Coronary artery (tissue), 2 donors: ENCODE measurements at places on chromosomes 16 and 17.

- DNase-seq: no peak
Measured at GRCh38 chr16:535446-536405, 8.2 kb downstream of the CAPN15 start.

GRCh38 chr16:64540434-64540833 is 581.4 kb downstream of the CDH11 start:
- no peak for DNase-seq

DNA sequence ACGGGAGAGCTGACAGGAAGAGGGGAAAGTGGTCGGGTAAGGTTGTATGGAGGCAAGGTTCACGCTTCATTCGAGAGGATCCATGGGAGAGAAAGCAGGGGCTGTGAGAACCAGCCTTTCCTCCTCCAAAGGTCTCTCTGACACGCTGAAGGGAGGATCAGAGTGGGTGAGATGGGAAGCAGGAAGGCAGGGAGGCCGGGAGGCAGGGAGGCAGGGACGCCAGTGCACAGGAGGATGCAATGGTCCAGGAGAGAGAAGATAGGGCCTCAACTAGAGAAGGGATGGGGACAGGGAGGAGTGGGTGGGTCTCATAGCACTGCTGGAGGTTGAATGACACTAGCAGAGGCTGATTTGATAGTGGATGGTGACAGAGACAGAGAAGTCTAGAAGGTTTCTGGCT is 54.1 kb downstream of the PIMREG start:
- DNase-seq: peak; percentile 45

DNA sequence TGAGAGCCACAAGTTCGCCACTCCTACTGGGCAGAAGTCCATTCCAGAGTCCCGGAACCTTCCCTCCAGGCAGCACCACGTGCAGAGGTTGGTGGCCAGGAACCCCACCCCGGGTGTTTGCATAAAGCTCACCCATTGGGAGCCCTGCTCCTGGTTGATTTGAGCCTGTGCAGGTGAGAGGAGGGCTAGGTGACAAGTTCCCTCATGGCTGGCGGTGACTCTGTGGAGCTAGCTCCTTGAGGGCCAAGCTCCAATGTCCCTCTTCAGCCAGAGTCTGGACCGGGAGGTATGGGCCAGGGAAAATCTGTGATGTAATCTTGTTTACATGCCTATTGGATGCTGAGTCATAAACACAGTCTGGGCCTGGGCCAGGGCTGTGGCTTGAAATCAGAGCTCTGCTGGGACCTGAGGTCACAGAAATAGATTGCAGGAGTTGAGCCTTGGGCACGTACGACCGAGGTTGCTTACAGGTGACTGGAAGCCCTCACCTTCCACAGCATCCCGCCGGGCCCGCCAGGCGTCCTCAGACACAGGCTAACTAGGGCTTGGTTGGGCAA is 118.9 kb downstream of the AATF start:
- no peak for DNase-seq

- no peak for DNase-seq
Measured at GRCh38 chr17:4950746-4951204, at the start of gene ENO3. Gene ENO3, plus strand, starts transcription at chr17:4951119. Its CDS starts 711 bp downstream, at chr17:4951830.

GRCh38 chr16:56532714-56533113 is 12.9 kb upstream of the BBS2 start:
- DNase-seq: no peak

DNA sequence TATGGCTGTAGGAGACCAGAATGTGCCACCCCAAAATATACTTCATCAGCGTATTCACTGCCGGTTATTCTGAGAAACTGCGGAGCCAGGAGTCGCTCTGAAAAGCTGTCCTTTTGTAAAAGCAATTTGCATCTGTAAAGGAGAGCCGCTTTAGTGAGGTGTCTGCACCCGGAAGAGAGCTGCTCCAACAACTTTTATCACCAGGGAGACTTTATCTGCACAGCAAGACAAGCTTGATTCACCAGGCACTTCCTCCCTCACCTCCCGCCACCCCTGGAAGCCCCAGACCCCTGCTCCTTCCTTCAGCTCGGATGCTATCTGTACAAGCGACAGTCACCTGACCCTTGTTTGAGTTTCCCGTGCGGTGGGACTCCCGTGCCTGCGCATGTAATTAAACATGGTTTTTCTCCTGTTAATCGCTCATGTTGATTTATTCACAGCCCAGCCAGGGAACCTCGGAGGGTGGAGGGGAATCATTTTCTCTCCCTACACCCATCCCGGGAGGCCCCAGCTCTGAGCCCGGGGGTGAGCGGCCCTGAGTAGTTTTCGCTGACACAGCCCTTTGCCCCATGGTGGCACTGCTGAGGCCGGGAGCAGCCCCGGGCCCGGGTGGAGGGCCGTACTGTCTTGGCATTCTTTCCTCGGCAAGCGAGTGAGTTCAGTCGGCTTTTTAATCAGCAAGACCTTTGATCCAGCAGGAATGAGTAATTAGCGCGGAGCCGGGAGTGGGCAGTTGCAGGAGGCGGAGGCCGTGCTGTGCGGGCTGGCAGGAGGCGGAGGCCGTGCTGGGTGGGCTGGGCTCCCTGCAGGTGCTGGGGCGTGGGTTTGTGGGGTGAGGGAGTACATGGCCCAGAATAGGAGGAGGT is 222.7 kb upstream of the CIBAR2 start:
- DNase-seq: no peak

DNA sequence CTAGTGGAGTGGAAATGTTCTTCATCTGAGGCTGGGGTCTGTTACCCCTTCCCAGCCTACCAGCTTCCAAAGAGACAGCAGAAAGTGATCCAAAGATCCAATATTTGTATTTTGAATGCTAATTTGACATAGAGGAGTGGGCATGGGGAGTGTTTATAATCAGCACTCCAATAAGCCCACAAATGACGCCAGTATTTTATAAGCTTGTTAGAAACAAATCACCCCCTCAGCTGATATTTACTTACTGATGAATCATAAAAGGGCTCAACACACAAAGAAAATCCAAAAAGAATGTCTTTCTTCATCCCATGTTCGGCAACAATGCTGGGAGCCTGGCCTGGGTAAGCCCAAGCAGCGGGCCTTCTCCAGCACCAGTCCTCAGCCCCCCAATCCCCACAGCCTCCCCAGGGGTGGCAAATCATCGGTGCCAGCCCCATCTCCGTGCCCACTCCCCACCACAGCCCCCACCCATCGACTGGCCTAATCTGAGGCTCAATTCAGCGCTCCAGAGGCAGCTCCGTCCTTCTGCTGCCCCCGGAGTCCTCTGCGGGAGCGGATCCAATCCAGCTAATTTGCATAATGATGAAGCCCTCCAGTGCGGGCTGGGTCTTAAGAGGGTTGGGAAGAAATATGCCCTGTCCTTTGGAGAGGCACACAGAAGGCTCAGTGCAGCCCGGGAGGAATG is 169.5 kb downstream of the C16orf78 start:
- no peak for DNase-seq

GRCh38 chr16:86476956-86477534 is 33.3 kb upstream of the FOXF1 start:
- DNase-seq: no peak

DNA sequence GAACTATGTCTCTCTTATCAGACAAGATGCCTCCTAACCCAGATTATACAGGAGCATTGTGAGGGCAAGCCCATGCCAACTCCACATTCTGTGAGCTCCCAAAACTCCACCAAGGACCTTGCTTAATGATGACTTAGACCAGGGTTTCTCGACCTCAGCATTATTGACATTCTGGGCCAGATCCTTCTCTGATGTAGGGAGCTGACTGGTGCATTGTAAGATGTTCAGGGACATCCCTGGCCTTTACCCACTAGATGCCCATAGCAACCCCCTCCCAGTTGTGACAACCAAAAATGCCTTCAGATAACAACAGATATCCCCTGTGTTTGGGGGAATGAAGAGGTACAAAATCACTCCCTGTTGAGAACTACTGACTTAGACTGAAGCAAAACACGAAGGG is 43.6 kb downstream of the HOXB1 start:
- no peak for DNase-seq

GRCh38 chr16:15676506-15676905 is 26.5 kb downstream of the NDE1 start:
- no peak for DNase-seq

DNA sequence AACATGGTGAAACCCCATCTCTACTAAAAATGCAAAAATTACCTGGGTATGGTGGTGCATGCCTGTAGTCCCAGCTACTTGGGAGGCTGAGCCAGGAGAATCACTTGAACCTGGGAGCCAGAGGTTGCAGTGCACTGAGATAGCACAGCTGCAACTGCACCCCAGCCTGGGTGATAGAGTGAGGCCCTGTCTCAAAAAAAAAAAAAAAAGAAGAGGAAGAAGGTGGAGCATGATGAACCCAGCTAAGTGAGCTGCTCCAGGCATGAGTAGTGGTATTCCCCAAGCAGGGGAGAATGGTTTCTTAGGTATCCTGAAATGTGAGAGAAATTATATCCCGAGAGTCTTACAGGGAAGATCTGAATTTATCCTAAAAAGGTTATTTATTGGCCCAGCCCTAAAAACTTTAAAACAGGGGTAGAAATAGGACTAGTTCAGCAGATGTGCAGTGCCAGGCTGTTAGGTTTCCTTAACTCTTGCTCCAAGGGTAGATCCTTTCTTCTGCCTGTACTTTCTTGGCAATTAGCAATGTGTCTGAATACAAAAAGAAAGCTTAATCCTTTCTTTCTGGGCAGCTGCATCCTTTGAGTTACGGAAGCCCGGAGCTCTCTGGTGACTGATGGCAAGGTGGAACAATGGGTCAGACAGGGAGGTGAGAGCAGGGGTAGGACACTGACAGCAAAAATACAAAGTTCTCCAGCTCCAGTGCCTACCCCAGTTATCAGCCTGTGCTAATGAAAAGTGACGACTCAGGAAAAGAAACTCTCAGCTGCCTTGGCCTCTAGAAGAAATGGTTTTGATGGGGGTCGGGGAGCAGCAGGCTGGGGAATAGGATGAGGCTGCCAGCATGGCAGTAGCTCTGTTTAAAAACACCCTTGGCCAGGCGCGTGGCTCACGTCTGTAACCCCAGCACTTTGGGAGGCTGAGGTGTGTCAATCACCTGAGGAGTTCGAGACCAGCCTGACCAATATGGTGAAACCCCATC is 36.5 kb upstream of the TOB1 start:
- no peak for DNase-seq

GRCh38 chr17:69499318-69499717 is 84.8 kb downstream of the MAP2K6 start:
- no peak for DNase-seq

GRCh38 chr17:77786740-77787505 is 171.6 kb upstream of the TNRC6C start:
- no peak for DNase-seq

GRCh38 chr17:71995590-71995989 is 125.2 kb upstream of the SOX9 start:
- DNase-seq: no peak

- peak; percentile 38 for DNase-seq
Measured at GRCh38 chr17:74523308-74523707, 8.0 kb downstream of the CD300LB start.

DNA sequence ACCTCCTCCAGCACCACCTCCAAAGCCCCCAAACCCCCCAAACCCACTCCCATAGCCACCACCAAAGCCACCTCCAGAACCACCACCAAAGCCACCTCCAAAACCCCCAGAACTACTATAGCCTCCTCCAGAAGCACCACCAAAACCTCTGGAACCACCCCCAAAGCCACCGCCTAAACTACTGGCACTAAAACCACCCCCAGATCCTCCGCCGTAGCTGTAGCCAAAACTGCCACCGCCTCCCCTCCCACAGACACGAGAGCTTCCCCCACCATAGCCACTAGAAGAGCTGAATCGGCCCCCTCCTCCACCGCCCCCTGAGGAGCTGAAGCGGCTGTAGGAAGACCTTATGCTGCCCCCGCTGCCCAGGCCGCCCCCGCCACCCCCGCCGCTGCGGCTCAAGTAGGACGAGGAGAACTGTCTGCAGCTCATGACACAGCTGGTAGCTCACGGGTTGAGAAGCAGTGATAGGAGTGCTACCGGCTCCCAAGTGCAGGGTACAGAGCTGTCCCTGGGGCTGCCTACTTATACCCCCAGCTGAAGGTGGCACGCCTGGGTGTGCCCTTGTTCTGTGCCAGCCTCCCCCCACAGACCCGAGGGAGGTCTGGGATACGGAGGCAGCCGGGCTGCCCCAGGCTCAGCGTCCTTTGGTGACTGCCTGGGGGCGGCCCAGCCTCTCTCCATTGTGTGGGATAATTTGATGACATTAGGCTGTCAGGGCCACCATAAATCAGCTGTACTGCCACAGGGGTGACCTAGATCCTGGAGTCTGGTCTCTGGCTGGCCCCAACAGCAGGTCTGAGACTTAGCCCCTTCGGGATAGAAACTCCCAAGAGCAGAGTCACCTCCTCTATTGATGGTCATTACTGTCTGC is at the start of gene KRT9:
KRT9 (minus strand) TSS at position 499 of the 874 bp plus-strand sequence; CDS start at position 432, 67 bp downstream.
- no peak for DNase-seq

GRCh38 chr16:87585442-87586200 is 16.7 kb upstream of the JPH3 start:
- DNase-seq: no peak
